ENCODE measurements at places on chromosomes 6 and 20.

GRCh38 chr6:35311390-35312075 lies 13.9 kb downstream of the DEF6 start:
- peak; percentile 70 for DNase-seq

DNA sequence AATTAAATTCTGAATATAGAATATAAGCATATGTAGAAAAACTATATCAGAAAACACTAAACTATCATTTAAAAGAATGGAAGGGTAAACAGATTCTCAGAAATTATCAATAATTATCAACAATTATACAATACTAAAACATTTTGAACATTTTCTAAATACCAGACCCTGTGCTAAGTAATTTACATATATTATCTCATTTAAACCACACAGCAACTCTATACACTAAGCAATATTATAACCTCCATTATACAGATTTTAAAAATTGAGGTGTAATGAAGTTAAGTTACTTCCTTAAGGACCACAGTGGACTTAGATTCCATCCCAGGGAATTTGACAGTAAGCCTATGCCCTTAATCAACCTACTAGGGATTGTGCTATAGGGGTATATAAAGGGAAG lies 33.3 kb downstream of the DTNBP1 start:
- DNase-seq: no peak

GRCh38 chr6:169555971-169556617 lies 145.7 kb downstream of the WDR27 start:
- DNase-seq: no peak

GRCh38 chr20:50455656-50456451 lies 54.3 kb upstream of the PTPN1 start:
- no peak for DNase-seq

DNA sequence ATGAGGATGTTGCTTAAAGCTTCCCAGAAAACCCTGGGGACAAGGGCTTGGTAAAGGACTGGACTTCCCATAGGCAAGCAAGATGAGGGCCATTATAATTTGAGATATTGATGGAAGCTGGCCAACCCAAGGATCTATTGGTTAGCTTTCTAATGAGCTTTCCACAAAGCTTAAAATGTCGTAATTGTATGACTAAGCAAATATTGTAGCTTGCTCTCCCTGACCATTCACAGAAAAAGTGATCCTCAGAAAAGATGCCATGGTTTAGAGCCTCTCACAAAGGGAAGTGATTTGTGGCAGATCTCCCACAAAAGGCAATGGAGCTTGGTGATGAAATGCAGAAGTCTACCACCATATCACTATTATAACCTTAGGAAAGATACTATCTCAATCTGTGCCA lies 13.6 kb downstream of the IL17F start:
- no peak for DNase-seq

GRCh38 chr6:68615938-68616337 lies 19.1 kb upstream of the ADGRB3 start:
- no peak for DNase-seq

DNA sequence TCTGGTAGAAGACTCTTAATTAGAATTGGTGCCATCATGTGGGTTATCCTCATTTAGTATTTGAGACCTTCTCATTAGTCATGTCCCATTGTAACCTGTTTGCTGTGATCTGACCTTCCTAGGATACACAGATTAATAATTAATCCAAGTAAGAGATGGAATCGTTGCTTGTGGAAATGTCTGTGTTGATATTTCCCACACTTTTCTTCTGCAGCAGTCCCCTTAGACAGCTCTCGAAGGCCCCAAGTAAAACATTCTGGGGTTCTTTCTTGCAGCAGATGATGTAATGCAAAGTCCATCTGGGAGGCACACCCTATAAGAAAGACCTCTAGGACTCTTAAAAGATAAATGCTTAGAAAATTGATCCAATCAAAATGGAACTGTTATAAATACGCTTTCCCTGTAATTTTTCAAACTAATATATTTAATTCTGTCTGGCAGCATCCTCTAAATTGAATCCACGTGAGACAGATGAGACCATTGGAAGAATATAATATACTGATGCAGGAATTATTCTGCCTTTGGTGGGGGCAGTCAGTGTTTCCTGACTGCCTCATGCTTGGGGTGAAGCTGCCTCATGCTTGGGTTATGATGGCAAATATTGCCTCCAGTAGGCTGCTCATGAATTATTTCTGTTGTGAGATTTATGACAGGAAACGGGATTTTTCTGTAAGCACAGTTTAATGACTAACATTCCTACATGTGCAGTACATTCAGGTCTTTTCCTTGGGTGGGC lies 54.5 kb upstream of the ARMC2 start:
- DNase-seq: no peak

- no peak for DNase-seq
Measured at GRCh38 chr20:35595901-35596300, 19.7 kb upstream of the SPAG4 start.

- no peak for DNase-seq
Measured at GRCh38 chr20:42111349-42111748, 493.2 kb upstream of the CHD6 start.

GRCh38 chr20:2840967-2841531 lies 504 bp downstream of the VPS16 start:
- DNase-seq: no peak

DNA sequence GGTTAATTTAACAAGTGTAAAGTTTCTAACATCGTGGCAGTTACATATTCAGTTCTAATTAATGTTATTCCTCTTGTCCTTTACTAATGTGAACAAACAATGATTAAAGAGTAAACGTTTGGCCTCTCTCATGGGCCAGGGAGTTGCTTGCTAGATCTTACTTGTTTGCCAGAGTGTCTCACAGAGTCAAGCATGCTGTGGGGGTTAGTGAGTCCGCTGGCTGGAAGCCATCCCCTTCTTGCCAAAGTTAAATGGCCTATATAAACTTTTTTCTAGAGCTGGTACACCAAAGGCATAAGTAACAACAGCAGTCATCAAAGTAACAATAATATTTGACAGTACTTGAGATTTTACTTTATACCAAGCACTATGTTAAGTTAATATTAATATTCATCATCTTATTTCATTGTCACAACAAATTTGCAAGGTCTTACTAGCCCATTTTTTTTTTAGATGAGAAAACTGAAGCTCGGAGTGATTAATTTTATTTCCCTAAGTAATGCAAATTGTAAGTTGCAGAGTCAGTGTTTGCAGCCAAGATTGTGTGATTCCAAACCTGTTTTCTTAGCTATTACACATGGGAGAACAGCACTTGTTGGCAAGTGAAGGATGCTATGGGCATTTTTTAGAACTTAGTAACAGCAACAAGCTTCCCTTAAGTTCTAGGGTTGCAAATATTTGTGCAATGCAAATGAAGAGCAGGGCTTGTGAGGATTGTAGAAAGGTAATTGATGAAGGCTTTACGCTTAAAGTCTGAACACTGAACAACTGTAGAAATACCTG lies 224.5 kb downstream of the RFPL4B start:
- no peak for DNase-seq

DNA sequence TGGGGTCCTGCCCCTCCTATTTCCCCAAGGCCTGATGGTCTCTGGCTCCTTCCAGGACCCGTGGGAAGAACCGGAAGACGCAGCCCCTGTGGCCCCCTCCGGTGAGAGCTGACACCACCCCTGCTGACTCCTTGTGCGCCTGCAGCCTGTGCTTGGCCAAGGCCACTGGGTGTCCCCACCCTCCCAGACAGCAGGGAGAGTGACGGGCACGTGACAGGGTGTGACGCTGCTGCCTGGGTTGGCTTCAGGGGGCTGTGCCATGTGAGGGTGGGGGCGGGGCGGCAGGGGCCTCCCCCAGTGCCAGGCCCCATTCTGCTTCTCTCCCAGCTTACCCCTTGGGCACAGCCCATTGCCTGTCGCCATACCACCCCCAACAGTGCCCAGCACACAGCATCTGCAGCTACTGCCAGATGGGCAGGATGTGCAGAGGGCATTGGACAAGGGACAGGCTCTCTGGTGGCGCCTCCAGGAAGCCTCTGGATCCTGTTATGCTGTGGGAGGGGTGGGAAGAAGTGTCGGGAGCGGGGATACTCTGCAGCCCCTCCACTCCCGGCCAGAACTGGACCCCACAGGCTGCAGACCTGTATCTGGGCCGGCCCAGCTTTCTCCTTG lies 2.9 kb downstream of the BIRC7 start:
- no peak for DNase-seq

- DNase-seq: no peak
Measured at GRCh38 chr6:111406200-111406721, 76.8 kb downstream of the REV3L start.

GRCh38 chr6:119110601-119111548 lies 32.4 kb upstream of the FAM184A start:
- peak; percentile 33 for DNase-seq

- DNase-seq: no peak
Measured at GRCh38 chr20:5181958-5182357, 55.1 kb downstream of the CDS2 start.

DNA sequence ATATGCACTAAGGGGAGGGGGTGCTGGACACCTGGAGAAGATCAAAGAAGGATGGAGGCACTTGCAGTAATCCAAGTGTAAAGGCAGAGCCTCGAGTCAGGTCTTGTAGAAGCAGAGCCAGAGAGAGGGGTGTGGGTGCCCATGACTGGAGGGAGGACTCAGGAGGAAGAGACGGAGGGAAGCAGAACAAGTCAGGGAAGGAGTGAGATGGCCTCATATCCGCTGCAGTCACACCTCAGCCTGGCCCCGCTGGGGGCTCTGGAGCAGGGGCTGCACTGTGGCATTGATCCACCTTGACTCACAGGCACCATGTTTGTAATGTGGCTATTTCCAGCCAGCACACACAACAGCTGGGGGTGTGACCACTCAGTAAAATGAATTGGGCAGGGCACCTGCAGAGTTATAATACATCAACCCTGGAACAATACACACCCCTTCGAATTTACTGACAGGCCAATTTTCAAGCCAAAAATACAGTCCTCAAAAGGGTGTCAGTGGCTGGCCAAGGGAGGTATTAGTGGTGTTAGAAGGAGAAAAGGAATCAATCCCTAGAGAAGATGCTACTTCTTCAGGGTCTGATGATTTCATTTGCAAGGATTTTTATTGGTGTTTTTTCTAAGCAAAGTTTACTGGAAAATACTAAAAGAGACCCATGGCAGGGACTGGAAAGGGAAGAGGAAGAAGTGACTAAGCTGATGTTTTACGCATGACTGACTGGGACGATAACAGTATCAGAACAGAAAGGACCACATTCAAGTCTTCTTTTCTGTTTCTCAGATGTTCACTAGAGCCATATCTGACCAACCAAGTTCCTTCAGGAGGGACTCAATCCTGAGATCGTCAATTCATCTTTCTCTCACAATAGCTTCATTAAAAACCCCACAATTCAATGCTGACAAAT lies 18.9 kb upstream of the NXT1 start:
- DNase-seq: no peak

DNA sequence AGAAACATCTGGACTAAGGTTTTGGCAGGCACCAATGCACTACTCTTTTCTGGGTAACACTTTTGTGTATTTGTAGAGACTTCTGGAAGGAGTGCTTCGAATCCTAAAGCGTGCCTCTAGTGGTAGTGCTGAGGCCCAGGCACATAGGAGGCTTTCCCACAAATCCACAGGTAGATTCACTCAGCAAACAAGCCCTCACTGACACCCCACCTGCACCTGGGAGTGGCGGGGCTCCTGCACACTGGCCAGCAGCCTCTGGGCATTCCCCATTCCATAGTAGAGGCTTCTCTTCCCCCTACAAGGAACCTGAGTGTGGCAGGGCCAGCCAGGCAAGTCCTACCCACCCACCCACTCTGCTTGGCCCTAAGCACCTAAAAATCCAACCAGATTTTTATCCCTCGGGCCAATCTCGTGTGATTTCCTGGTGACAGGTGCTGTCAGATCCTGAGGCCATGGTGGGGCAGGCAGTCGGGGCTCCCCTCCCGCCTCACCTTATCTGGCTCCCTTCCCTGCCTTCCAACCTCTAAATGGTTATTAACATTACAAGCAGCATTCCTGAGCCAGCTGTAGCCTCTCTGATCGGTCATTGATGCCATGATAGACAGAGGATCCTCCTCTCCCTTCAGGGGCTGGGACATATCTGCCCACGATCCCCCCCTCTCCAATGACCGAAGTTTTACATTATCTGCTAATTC lies 82.4 kb downstream of the SLC2A10 start:
- DNase-seq: no peak

Data from activated gamma-delta T cell treated with Interleukin-2 at 50 U/mL for 16 hours (primary cell).